Osteocyte (in vitro differentiated cells): ENCODE measurements at places on chromosomes 13 and 19. TPM values are rescaled to one million over a fixed set of nuclear protein-coding genes. Genes with fewer than 3 reads are reported as not detected.

Gene CEACAM3
- not detected in 2 replicates for total RNA-seq

Gene ZNF132
- total RNA-seq, result 0.71 and 1.2 TPM in 2 replicates

Gene SIGLEC5
- not detected in 2 replicates for total RNA-seq

Gene RANBP3
- total RNA-seq, result 74.9 and 81.9 TPM in 2 replicates

Gene SIGLEC12
- not detected in 2 replicates for total RNA-seq

Gene GRK1
- total RNA-seq, result 0.24 TPM in 1 of 2 replicates, not detected in the other

Gene RABAC1
- 265 and 268 TPM in 2 replicates for total RNA-seq

Gene COL5A3
- total RNA-seq, result 68.7 and 80.9 TPM in 2 replicates

Gene S1PR2
- total RNA-seq, result 21.8 and 23.6 TPM in 2 replicates

DNA sequence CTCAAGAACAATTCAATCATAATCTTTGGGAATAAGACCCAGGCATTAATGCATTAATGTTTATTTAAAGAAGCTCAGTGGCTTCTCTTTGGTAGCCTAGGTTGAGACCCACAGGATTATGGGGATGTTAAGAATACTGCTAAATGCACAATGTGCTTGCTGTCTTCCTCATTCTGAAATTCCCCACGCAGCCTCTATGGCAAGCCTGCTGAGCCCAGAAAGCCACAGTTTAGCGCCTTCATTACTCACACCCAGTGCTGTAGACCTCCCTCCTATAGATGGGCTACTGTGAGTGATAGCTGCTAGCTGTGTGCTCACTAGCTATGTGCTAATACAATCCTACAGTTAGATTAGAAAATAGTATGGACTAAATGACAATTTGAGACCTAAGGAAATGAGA lies 90.6 kb downstream of the TNFSF13B start:
- H3K4me3 ChIP-seq, result no peak overlapping the region
- no peak overlapping the region for H3K27ac ChIP-seq
- peaks cover 64% of the 10 kb centered on the region for H3K27me3 ChIP-seq

- H3K27me3 ChIP-seq, result no peaks in the 10 kb centered on the region
- no peak for DNase-seq
- peak overlapping the region; percentile 93 for H3K4me3 ChIP-seq
- peak overlapping the region; percentile 89 for H3K27ac ChIP-seq
- H3K4me1 ChIP-seq, result peaks cover 43% of the 10 kb centered on the region
- peaks cover 6% of the 10 kb centered on the region for H3K36me3 ChIP-seq
These were observed 770 bp downstream of the HNRNPM start for GRCh38 chr19:8445488-8446001.

DNA sequence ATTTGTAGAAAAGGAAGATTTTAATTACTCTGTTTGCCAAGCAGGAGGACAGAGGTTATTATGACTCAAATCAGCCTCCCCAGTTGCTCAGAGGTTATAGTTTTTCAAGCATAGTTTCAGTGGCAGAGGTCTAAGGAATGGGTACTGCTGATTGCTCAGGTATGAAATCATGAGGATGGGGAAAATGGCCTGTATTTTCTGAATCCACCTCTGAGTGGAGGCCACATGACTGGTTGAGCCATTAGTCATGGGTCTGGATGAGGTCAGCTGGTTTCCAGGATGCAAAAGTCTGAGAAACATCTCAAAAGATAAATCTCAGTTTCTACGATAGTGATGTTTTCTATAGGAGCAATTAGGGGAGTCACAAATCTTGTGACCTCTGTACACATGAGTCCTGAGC lies 62.8 kb upstream of the CEACAM8 start:
- no peaks in the 10 kb centered on the region for H3K4me1 ChIP-seq
- no peak overlapping the region for H3K4me3 ChIP-seq
- no peak for DNase-seq
- H3K27me3 ChIP-seq, result no peaks in the 10 kb centered on the region
- H3K27ac ChIP-seq, result no peak overlapping the region
- H3K36me3 ChIP-seq, result no peaks in the 10 kb centered on the region

DNA sequence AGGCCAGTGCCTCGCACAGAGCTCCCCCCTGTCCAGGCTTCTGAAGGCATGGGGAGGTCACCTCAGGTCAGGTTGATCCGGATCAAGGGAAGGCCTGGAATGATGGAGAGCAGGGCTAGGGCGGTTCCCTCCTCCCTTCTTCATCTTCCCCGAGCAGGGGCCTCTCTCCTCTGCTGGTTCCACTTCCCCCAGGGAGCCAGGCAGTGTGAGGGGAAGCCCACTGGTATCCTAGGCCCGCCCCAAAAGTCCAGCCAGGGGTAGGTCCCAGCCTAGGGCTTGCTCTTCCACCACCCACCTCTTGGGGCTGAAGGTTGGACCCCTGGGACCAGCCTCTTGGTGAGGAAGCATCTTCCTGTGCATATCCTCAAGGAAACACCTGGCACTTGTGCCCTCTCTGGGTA lies 16.4 kb upstream of the PRR19 start:
- peak overlapping the region; percentile 88 for H3K4me3 ChIP-seq
- H3K36me3 ChIP-seq, result peaks cover 13% of the 10 kb centered on the region
- peaks cover 34% of the 10 kb centered on the region for H3K4me1 ChIP-seq

GRCh38 chr19:35483089-35483488 lies 7.2 kb downstream of the KRTDAP start:
- H3K27ac ChIP-seq, result no peak overlapping the region
- DNase-seq, result no peak
- H3K36me3 ChIP-seq, result no peaks in the 10 kb centered on the region
- H3K27me3 ChIP-seq, result peaks cover 11% of the 10 kb centered on the region
- H3K4me3 ChIP-seq, result no peak overlapping the region

DNA sequence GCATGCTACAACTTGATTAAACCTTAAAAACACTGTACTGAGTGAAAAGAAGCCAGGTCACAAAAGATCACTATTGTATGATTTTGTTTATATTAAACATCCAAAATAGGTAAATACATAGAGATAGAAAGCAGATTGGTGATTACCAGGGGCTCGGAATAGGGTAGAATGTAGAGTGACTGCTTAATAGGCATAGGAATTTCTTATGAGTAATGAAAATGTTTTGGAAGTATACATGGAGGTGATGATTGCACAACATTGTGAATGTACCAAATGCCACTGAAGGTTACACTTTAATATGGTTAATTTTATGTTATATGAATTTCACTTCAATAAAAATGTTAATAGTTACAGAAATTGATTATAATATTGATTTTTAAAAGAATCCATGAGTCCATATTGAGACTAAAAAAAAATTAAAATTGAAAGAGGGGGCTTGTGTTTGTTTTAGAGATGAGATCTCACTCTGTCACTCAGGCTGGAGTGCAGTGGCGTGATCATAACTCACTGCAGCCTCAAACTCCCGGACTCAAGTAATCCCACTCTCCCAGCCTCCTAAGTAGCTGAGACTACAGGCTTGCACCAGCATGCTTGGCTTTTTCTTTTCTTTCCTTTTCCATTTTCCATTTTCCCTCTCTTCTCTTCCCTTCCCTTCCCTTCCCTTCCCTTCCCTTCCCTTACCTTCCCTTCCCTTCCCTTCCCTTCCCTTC lies 85.1 kb downstream of the FNDC3A start:
- H3K27ac ChIP-seq, result no peak overlapping the region
- peaks cover 42% of the 10 kb centered on the region for H3K4me1 ChIP-seq
- H3K36me3 ChIP-seq, result peaks cover 3% of the 10 kb centered on the region
- no peaks in the 10 kb centered on the region for H3K27me3 ChIP-seq

GRCh38 chr19:10003271-10003670 lies 7.0 kb downstream of the COL5A3 start:
- H3K4me1 ChIP-seq, result peaks cover 47% of the 10 kb centered on the region
- peak overlapping the region; percentile 36 for H3K27ac ChIP-seq
- no peak for DNase-seq
- no peaks in the 10 kb centered on the region for H3K27me3 ChIP-seq

- peaks cover 19% of the 10 kb centered on the region for H3K4me1 ChIP-seq
- peak overlapping the region; percentile 84 for H3K27ac ChIP-seq
- H3K27me3 ChIP-seq, result no peaks in the 10 kb centered on the region
- no peak overlapping the region for H3K4me3 ChIP-seq
- DNase-seq, result no peak
These were observed 62.0 kb upstream of the EDNRB start for GRCh38 chr13:77980592-77980991.

- no peak for DNase-seq
- peaks cover 2% of the 10 kb centered on the region for H3K36me3 ChIP-seq
- no peaks in the 10 kb centered on the region for H3K27me3 ChIP-seq
- no peak overlapping the region for H3K27ac ChIP-seq
- H3K4me3 ChIP-seq, result no peak overlapping the region
These were observed 33.0 kb downstream of the CRYL1 start for GRCh38 chr13:20492641-20493040.

- H3K27me3 ChIP-seq, result no peaks in the 10 kb centered on the region
- peak overlapping the region; percentile 98 for H3K27ac ChIP-seq
- H3K36me3 ChIP-seq, result no peaks in the 10 kb centered on the region
- peaks cover 24% of the 10 kb centered on the region for H3K4me1 ChIP-seq
- peak overlapping the region; percentile 95 for H3K4me3 ChIP-seq
These were observed 868 bp upstream of the UBAC2 start for GRCh38 chr13:99199541-99200431.

DNA sequence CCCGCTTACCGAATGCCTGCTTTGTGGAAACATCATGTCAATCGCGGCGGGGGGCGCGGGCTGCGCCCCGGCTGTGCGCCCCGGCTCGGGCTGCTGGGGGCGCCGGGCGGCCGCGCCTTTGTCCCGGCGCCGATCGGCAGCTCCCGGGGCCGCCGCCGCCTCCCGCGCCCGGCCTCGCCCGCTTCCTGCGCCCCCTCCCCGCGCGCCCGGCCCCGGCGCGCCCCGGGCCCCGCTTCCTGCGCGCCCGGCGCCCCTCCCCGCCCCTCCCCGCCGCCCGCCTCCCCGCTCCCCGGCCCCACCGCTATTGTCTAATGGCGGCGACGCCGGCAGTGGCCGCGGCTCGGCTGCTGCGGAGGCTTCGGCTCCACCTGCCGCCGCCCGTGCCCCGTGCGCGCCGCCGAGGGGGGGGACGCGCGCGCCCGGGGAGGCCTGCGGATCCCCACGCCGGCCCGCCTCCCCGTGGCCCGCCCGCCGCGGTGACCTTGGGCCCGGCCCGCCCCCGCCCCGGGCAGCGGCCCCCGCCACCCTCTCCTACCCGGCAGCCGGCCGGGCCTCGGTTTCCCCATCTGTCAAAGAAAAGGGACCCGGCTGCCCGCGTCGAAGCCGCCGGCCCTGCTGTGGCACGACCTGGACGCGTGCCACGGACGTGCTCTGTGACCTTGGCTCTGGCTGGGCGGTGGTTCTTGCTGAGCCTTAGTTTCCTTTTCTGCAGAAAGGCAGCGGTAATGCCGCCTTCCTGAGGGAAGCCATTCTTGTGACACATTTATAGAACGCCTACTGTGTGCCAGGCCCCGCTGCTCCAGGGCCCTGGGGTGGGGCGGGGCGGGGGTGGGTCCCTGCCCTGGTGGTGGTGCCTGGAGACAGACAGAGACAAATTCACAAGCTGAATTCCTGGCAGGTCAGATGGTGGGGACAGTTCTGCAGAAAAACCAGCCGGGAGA lies at the start of gene TLE5:
TSS of gene TLE5 (minus strand) at position 331 of the 941 bp plus-strand sequence. CDS start at position 36, 295 bp downstream.
- no peaks in the 10 kb centered on the region for H3K27me3 ChIP-seq
- peaks cover 7% of the 10 kb centered on the region for H3K36me3 ChIP-seq
- no peak for DNase-seq
- H3K4me3 ChIP-seq, result peak within 1 kb of the TSS; percentile 78
- peaks cover 19% of the 10 kb centered on the region for H3K4me1 ChIP-seq
- H3K27ac ChIP-seq, result peak within 1 kb of the TSS; percentile 73

- H3K27me3 ChIP-seq, result no peaks in the 10 kb centered on the region
- H3K4me3 ChIP-seq, result no peak overlapping the region
- DNase-seq, result no peak
- no peaks in the 10 kb centered on the region for H3K4me1 ChIP-seq
- H3K36me3 ChIP-seq, result no peaks in the 10 kb centered on the region
- no peak overlapping the region for H3K27ac ChIP-seq
These were observed 185.0 kb downstream of the ZNF536 start for GRCh38 chr19:30557212-30557611.

DNA sequence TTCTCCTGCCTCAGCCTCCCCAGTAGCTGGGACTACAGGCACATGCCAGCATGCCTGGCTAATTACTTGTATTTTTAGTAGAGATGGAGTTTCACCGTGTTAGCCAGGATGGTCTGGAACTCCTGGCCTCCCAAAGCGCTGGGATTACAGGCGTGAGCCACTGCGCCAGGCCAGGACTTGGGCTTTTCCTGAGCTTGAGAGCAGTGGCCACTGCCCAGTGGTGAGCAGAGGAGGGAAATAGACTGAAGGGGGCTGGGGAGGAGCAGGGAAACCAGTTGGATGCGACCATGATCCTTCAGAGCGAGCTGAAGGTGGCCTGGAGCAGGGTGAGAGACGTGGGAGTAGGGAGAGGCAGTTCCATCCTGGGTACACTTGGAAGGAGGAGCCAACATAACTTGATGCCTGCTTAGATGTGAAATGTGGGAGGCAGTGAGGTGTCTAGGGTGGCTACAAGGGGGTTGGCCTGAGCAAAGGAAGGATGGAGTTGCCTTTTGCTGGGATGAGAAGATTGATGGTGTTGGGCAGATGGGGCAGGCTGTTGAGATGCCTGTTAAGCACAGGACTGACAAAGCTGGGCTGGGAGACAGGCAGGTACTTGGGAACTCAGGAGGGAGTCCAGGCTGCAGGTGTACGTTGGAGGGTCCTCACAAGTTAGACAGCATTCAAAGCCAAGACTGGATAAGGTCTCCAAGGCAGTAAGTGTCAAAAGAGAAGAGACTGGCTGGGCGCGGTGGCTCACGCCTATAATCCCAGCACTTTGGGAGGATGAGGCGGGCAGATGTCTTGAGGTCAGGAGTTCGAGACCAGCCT lies 31.8 kb downstream of the KCTD15 start:
- H3K27ac ChIP-seq, result no peak overlapping the region
- no peaks in the 10 kb centered on the region for H3K4me1 ChIP-seq
- no peak overlapping the region for H3K4me3 ChIP-seq

GRCh38 chr19:35949131-35949530 lies 13.0 kb downstream of the LRFN3 start:
- peaks cover 1% of the 10 kb centered on the region for H3K4me1 ChIP-seq
- H3K27me3 ChIP-seq, result no peaks in the 10 kb centered on the region
- no peak for DNase-seq
- no peak overlapping the region for H3K4me3 ChIP-seq
- no peak overlapping the region for H3K27ac ChIP-seq

DNA sequence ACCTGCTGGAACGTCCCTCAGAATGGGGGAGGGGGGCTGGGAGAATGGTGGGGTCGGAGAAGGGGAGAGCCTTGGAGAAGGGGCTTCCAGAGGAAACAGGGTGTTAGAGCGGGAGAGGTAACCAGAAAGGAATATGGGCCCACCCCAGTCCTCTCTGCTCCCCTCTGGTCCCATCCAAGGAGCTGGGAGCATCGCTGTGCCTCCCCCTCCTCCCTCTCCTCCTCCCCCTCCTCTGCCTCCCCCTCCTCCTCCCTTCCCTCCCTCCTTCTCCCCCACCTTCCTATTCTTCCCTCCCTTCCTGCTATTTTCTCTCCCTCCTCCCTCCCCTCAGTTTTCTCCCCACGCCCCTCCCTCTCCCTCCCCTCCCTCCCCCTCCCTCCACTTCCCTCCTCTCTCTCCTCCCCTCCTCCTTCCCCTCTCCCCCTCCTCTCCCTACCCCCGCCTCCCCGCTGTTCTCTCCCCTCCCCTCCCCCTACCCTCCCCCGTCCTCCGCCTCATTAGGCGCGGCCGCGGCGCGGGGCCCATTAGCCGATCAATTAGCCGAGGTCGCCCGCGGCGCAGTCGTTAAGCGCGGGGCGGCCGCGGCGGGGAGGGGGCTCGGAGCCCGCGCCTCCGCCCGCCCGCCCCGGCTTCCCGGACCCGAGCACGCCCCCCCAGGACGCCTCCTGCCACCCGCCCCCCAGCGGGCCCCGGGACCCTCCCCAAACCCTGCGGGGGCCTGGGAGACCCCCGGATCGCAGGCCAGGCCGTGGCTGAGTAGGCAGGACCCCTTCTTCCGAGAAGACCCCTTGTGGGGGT lies 15.4 kb downstream of the TLE5 start:
- no peak overlapping the region for H3K27ac ChIP-seq
- H3K36me3 ChIP-seq, result no peaks in the 10 kb centered on the region
- no peaks in the 10 kb centered on the region for H3K27me3 ChIP-seq
- H3K4me1 ChIP-seq, result peaks cover 8% of the 10 kb centered on the region
- peak overlapping the region; percentile 75 for H3K4me3 ChIP-seq
- no peak for DNase-seq

GRCh38 chr19:32916969-32917615 lies 47.5 kb upstream of the SLC7A9 start:
- DNase-seq, result peak; percentile 56
- no peak overlapping the region for H3K4me3 ChIP-seq
- H3K4me1 ChIP-seq, result no peaks in the 10 kb centered on the region
- H3K27me3 ChIP-seq, result no peaks in the 10 kb centered on the region
